Amniotic epithelial cell (primary cell): ENCODE measurements at places on chromosomes 4 and X.

GRCh38 chr4:93700571-93700970 lies 128.0 kb upstream of the ATOH1 start:
- DNase-seq = no peak

DNA sequence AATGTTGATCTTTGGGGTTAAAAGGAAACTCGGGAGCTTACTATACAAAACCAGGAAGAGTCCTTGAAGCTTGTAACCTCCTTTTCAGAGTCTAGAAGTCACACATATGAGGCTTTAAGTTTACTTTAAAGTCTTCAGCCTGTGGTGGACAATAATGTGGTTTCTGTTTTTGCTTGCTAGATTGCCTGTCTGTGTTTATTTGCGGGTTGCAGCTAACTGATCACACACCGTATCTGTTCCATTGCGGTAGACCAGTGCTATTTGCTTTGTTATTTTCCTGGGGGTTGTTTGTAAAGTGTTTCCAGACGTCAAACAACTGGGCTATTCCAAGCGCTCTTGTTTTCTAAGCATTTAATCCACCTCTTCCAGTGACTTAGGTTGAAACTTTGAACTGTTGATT lies 143.0 kb upstream of the GYPA start:
- no peak for DNase-seq

- DNase-seq = peak; percentile 31
Observed at GRCh38 chr4:133969202-133969848, 232.3 kb downstream of the PABPC4L start.

DNA sequence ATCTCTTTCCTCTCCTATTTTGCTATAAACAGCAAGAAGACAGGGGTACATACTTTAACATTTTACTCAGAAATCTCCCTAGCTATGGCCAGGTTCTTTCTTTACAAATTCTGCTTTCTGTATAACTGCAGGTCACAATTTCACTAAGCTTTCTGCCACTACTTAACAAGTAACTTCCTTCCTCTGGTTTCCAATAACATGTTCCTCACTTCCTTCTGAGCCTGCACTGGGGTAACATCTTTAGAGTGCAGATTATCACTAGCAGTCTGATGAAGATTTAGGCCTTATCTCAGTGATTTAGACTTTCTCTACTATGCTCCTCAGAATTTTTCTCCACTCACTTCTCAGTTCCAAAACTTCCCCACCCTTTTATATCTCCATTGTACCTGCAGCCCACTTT lies 1930.5 kb upstream of the AGA start:
- no peak for DNase-seq

DNA sequence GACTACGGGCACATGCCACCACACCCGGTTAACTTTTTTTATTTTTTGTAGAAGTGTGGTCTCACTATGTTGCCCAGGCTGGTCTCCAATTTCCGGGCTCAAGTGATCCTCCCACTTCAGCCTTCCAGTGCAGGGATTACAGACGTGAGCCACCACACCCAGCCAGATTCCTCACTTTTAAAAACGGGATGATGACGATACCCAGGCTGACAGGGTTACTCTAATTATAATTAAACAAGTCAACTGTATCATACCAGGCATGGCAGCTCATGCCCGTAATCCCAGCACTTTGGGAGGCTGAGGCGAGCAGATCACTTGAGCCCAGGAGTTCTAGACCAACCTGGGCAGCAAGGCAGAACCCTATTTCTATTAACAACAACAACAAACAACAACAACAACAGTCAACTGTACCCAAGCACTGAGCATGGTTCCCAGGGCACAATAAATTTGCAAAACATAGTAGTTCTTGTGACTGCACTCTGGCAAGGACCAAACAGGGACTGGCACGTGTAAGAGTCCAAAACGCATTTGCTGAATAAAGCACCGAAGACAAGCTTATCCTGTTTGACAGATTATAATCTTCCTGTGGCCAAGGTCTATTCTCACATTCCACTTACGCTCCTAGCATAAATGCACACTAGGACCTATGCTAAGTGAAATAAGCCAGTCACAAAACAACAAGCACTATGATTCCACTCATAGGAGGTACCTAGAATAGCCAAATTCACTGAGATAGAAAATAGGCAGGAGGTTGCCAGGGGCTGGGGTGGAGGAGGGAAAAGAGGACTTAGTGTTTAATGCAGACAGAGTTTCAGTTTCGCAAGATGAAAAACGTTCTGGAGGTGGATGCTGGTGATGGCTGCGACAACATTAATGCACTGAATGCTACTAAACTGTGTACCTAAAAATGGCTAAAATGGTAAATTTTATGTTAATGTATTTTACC lies 77.5 kb downstream of the IRF2 start:
- no peak for DNase-seq

DNA sequence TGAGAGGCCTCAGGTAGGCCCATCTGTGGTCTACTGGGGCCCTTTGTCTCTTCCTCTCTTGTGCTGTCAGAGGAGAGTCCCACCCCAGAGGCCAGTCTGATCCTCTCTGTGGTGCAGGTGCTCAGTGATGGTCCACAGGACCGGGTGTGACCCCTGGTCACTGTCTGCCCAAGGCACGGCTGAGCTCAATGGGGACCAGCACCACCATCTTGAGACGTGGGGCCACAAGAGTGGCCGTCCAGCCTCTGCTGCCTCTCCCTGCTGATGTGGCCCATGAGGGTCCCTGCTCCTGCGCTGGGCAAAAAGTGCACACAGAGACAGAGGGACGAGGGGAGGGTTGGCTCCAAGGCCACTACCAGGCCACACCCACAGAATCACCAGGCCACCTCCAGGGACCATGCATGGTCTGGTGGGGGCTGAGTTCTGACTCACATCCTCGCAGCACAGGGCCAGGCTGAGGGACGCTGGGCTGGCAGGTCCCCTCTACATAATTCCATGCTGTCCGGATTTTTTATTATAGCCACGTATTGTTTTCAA lies 88.3 kb downstream of the FAM53A start:
- DNase-seq = no peak

DNA sequence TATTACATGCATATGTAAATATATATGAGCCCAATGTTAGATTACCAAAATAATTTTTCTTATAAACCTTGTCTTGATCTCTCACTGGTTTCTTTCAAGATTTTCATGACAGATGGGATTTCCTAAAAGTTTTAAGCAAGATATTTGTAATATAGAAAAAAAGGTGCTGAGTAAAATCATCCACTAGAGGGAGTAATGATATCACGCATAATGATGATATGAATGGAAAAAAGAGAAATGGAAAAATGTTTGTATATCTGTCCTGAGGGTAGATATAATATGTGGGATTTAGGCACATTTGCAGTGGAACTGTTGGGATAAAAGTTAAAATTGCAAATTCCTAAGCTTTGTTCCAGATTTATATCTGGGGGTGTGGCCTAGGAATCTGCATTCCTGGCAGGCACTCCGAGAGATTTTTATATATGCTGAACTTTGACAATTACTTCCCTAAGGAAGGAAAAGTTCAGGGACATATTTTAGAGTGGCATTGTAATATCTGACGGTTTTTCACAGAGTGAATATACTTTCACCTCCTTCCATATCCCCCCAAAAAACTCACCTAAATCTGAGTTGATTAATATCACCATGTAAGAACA lies 60.5 kb downstream of the TMA16 start:
- peak; percentile 23 for DNase-seq

GRCh38 chr4:15077969-15078368 lies 75.7 kb downstream of the CPEB2 start:
- peak; percentile 97 for DNase-seq

DNA sequence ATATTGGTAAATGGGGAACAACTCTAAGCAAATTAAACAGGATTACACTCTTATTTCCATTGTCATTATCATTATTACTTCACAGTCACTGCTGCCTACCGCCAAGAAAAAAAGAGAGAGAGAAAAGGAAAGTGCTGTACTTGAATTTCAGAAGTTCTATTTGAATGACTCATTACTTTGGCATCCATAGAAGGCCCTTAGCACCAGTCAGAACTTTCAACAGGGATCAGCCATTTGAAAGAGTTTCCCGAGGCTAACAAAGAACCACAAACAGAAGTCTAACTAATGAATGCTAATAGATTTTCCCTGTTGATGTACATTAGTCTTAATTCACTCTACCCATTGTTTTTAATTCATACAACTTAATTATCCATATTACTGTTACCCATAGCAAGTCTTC lies 116.3 kb downstream of the SHROOM4 start:
- DNase-seq = peak; percentile 75

GRCh38 chrX:33379839-33380238 lies 168.5 kb upstream of the DMD start:
- DNase-seq = peak; percentile 87

GRCh38 chr4:56863441-56864139 lies 42.1 kb upstream of the SPINK2 start:
- peak; percentile 19 for DNase-seq

DNA sequence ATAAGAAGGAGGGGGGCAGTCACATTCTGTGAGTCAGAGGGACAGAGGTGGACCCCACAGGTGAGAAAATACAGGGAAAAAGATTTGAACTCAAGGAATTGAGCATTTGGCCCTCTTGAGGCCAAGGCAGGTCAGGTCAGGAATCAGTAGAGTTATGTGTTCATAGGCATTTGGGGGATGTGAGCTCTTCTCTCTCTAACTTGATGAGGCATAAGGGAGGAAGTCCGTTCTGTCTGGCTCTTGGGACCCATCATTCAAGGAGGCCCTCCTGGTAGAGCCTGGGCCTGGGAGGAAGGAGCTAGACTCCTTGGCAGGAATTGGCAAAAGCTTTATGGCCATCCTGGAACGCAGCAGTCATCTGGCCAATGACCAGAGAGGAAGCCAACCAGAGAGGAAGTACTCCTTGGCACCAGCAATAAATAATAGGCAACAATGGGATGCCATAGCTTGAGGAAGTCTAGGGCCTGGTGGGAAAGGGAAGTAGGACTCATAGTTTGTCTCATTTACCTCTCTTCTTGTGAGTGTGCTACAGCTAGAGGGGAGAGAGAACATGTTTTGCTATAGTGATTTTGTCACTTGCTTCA lies 53.0 kb downstream of the MSN start:
- no peak for DNase-seq

DNA sequence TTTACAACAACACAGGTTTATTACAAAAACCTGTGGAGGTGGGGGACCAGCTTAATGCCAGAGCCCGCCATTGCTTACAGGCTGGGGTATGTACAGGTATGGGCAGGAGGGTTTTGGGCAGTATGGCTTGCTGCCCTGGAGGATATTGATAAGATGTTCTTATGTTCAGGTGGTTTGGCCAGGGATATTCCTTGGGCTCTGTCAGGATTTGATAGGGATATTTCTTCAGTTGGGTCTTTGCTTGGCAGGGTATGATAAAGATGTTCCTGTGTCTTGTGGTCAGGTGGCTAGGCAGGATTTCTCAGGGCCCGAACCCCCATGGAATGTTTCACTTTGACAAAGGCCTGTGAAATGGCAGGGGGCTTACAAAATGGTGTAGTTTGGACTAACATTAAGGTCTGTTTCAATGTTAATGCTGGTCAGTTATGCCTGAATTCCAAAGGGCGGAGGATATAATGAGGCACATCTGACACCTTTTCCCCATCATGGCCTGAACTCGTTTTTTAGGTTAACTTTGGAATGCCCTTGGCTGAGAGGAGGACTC lies 3.1 kb downstream of the MGST2 start:
- DNase-seq = no peak

GRCh38 chrX:115357326-115358120 lies 68.0 kb downstream of the LUZP4 start:
- no peak for DNase-seq

DNA sequence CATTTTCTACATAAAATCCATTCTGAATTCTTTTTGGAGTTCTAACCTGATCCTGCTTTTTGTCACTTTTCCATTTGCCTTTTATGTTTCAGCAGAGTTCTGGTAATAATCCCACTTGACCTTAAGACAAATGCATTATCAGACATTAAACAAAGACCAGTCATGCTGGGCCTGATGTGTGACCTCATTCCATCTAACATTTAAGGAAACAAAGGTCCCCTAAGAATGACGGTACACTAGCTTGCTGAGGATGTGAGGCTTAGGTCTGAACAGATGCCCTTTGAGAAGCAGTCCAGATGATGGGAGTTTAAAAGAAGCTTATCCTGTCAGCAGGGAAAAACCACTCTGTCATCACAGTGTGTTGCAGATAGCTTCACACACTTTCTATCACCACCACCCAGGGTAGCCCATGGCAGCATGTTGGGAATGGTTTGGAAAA lies 38.1 kb upstream of the PDE5A start:
- DNase-seq = peak; percentile 69

GRCh38 chrX:118062817-118063615 lies 53.6 kb downstream of the KLHL13 start:
- DNase-seq = no peak

DNA sequence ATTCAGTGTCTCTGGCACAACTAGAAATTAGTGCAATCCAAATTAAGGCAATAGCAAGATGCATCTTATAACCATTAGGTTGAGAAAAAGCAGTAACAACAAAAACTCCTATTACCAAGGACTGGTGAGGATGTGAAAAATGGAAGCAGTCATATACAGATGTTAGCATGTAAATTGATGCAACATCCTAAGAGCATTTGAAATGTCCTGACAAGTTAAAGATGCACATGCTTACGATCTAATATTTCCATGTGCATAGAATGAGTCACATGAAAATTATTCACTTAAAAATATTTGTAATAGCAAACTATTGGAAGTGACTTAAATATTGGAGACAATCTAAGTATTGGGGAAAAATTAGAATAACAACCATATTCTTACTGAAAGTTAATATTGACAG lies 163.0 kb downstream of the FAM13A start:
- DNase-seq = no peak

DNA sequence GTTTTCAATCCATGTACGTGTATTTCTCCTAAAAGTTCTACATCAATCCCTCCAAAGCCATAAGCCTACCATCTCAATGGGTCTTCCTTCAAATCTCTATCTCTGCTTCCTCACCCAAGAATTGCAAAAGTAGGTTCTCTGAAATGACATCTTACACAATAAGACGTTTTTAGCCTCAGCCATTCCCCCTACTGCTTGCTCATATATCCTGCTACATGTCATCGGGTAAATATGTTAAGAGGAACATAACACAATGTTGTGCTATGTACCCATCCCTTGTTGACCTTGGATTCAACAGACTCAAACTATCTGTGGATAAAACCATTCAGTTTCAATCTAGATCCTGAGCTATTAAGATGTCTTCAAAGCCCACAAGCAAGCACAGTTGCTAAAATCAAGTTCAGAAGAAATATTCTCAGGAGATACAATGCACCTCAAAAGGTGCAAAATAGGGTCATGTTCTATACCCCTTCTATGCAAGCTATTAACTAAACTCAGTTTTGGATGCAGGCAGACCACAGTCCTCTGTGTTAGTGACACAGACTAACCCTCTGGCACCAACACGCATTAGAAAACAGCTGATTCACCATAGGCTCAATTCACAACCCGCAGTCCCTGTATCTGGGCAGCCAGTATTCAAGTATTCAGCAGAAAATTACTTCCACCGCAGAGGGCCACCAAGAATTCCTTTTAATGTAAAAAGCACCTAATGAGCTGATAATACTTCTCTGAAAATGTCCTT lies 56.8 kb downstream of the CD99L2 start:
- peak; percentile 80 for DNase-seq
